Ovary (tissue), 10 donors: ENCODE measurements at places on chromosomes 3 and 15.

DNA sequence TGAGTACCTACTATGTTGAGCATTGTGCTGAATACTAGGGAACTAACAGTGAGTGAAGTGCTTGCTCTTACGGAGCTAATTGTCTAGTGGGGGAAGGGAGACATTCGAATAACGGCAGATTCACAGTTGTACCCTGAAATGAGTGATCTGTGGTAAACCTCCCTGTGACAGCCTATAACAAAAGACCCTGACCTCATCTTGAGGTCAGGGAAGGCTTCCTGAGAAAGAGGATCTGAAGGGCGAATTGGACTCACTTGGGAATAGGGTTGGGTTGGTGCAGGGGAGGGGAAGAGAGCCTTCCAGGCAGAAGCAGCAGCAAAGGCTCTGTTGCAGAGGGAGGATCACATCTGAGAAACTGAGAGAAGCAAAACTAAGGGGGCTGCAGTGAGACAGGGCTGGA, 13.2 kb downstream of the HPS3 start:
- DNase-seq, result no peak

GRCh38 chr3:60931452-60931851, 319.8 kb downstream of the FHIT start:
- DNase-seq, result no peak

GRCh38 chr15:33500432-33501195, 189.8 kb downstream of the RYR3 start:
- DNase-seq, result no peak

GRCh38 chr3:58962040-58962651, 87.7 kb downstream of the CFAP20DC start:
- DNase-seq, result no peak

DNA sequence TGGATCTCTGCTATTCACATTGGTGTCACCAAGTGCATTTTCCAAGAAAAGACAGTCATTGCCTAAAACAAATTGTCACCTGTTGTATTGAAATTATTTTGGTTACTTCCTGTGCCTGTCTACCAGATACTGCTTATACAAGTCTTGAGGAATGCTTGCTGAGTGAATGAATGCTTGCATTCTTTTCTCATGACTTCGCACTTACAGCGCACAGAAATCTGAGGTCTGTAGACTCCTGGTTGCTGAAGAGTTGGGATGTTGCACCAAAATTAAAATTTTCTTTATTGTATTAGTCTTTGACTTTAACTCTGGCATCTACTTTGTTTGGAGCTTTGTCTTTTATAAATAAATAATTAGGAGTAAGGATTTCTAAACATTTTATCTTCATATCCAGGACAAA, 28.4 kb downstream of the SH3GL3 start:
- no peak for DNase-seq

- DNase-seq, result no peak
Measured at GRCh38 chr3:69558912-69559311, 173.0 kb upstream of the FRMD4B start.

GRCh38 chr3:72161881-72162595, 377.1 kb upstream of the PROK2 start:
- peak; percentile 41 for DNase-seq

GRCh38 chr3:58177747-58178527, 32.8 kb downstream of the DNASE1L3 start:
- DNase-seq, result peak; percentile 93

DNA sequence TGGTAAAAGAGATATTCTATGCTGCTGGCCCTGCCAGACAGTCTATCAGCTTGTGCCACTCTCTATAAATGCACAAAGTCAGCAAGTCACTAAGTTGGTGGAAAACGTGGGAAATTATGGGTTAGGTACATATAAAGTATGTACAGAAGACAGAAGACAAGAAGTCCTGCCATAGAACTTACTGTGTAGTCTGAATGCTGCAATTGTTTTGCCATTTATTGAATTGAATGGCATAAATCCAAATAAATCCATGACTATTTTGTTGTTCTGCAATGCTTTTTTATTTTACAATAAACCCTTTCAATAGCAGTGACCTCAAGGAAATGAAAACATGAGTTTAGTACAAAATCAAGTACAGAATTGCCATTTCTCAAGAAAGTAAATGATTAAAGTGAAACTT, 34.1 kb upstream of the TM4SF1 start:
- no peak for DNase-seq

DNA sequence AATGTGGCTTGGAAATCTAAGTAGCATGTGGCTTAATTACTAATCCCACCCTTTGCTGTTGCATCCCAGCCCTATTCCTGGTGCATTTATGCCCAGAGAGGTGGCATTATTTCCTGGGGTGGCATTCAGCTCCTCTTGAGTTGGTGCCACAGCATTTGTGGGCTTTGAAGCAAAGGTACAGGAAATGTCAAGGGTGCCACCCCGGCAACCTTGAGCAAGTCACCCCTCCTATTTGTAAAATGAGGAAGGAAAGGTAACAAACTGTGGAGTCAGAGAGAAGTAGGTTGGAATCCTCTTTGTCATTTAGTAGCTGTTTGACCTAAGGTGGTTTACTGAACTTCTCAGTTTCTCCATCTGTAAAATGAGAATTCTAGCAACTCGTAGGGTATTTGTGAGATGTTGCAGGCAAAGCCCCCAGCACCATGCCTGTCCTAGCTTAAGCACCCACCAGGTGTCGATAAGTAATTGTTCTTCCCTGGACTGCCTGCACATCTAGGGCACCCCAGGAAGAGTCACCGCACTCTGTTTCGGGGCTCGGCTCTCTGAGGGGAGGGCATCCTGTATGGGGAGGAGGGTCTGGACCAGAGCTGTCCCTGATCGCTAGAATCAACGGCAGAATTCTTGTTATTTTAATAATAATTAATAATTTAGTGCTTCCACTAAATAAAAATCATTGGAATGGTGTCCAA, 17.1 kb downstream of the ISG20 start:
- DNase-seq, result no peak

DNA sequence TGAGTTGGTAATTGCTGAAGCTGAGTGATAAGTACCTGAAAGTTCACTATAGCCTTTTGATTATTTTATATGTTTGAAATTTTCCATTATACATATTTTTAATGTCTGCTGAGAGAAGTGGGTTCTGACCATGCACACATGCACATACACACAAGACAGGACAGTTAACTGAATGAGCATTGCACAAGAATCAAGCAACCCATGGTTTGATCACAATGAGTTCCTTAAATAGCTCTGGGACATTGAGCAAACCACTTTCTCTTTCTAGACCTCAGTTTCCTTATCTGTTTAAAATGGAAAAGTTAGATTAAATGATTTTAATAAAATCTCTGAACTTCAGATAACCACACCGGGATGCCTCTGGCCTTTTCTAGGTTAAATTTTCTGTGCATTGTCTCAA, 26.7 kb downstream of the SNTN start:
- DNase-seq, result no peak

DNA sequence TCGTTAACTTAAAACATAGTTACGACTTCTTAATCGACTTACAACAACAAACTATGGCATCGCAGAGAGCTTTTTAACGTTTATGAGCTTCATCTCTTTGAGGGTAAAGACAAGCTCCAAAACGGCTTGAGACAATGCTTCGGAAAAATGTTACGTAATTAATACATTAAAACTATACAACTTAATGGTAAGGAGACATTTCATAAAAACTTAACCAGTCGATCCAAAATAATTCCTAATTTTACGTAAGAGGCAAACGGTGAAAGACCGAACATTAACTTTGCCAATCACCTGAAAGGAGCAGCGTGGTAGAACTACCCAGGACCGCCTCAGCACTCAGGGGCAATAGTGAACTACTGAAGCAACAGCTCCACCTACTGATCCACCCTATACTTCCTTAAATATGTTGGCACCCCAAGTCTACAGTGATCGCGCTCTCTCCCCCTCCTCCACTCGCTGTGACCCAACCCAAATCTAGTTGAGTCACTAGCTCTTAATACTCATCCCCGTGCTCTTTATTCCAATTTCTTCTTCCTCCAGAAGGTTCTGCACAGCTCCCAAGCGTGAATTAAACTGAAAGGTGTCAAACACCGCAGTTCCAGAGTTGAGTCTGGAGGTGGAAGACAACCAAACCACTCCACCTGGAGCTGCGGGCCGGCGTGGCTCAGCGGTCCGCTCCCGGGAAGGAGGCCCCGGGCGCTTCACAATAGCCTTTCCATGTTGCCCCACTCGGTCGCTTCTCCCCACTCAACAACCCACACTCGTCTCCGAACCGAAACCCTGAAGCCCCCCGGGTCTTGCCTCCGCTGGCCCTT, 901 bp downstream of the NAA50 start:
- DNase-seq, result peak; percentile 79

GRCh38 chr3:122919291-122919610, 108.3 kb downstream of the SEMA5B start:
- no peak for DNase-seq

DNA sequence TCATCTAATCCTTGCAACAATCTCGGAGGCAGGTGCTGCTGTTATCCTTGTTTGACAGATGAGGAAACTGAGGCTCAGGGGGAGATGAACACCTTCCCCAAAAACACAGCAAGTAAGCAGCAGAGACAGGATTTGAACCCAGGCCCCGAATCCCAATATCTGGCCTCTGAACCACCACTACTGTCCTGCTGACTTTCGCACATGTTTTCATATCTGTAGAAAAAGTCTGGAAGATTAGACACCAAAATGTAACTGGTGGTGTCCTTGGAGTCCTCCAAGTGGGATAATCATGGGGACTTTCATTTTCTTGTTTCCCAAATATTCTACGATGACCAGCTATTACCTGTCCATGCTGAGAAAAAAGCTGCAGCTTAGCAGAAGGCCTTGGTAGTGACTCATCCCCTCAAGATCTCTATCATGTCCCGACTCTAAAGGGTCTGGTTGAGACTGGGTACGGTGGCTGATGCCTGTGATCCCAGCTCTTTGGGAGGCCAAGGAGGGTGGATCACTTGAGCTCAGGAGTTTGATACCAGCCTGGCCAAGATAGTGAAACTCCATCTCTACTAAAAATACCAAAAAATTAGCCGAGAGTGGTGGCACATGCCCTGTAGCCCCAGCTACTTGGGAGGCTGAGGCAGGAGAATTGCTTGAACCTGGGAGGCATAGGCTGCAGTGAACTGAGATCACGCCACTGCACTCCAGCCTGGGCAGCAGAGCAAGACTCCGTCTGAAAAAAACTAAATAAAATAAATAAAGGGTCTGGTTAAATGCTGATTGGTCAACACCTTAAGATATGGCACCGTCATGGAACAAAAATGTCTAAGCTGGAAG, 8.6 kb downstream of the IRAK2 start:
- DNase-seq, result no peak

DNA sequence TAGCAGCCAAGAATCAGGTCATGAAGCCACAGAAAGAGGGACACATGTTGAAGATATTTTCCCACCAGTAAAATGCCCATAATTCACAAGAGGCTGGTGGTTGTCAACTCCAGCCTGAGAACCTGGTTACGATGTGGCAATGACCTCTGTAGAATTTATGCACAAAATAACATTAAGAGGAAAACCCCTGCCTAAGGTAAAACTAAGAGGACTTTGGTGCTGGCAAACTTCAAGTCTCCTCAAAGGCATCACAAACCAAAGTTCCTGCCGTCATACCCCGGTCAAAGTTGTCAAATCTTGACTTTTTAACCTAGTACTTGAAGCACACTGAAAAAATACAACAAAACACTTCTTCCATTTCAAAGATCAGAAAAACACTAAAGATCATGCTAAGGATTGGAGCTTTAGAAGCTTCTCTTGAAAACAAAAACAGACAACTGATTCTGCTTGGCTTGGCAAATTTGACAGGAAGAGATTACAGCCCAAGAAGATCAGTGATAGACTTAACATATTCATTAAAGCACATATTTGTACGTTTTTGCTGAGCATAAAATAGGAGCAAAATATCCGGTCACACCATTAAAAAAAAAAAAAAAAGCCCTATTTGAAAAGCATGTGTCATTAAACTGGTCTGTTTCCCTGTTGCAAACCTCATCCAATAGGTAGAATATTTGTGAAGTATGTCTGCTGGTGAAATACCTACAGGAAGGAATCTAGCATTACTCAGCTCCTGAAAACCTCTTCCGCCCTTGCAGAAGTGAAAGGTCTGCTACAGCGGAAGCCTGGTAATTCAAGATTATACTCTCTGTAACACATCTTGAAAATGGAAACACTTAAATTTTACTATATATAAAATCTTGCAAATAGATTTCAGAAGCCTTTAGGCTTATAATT, 22.8 kb downstream of the EIF4E3 start:
- no peak for DNase-seq

GRCh38 chr15:78061963-78062427, 15.5 kb downstream of the TBC1D2B start:
- no peak for DNase-seq

GRCh38 chr3:32379831-32380500, 11.7 kb upstream of the CMTM7 start:
- no peak for DNase-seq

GRCh38 chr3:14431452-14431916, 29.1 kb downstream of the SLC6A6 start:
- DNase-seq, result no peak

DNA sequence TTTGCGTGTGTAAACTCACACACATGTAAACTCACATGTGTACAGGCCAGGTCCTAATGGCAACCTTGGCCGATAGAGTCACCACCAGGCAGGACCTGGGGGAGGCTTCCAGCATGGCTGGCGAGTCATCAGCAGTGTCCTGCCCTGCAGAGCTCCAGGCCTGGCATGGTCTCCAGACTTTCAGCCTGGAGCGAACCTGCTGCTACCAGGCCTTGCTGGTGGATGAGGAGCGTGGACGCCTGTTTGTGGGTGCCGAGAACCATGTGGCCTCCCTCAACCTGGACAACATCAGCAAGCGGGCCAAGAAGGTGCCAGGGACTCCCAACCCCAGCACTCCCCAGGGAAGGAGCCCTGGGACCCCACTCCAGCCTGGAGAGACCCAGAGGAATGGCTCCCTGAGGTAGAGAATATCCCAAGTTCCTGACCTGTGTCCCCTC, 1.0 kb downstream of the SEMA3B start:
- peak; percentile 41 for DNase-seq

DNA sequence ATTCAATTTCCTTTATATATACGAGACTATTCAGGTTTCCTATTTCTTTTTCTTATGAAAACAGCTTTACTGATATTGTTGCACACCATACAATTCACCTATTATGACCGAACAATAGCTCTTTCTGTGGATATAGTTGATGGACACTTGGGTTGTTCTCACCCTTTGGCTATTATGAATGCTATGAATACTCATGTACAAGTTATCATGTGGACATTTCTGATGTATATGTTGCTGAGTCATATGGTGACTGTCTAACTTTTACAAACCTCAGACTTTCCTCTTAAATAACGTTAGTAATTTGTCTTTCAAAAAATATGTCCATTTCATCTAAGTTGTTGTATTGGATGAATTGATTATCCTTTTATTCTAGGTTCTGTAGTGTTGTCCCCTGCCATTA, 15.7 kb upstream of the USF3 start:
- no peak for DNase-seq

GRCh38 chr15:45812200-45812599, 177.4 kb downstream of the SQOR start:
- DNase-seq, result no peak
